Progenitor cell of endocrine pancreas (in vitro differentiated cells): ENCODE measurements at places on chromosomes 16 and 17.

DNA sequence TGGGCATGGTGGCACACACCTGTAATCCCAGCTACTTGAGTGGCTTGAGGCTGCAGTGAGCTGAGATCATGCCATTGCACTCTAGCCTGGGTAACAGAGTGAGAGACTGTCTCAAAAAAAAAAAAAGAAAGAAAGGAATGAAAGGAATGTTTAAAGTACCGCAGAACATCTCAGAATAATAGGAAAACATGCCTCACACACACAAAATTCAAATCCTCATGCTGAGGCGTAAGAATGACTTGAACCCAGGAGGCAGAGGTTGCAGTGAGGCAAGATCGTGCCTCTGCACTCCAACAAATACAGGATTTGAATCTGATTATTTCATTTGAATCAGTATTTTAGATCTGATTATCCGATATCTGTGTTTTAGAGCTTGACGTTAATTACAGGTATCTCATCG is 21.3 kb upstream of the GAA start:
- no peak for DNase-seq

DNA sequence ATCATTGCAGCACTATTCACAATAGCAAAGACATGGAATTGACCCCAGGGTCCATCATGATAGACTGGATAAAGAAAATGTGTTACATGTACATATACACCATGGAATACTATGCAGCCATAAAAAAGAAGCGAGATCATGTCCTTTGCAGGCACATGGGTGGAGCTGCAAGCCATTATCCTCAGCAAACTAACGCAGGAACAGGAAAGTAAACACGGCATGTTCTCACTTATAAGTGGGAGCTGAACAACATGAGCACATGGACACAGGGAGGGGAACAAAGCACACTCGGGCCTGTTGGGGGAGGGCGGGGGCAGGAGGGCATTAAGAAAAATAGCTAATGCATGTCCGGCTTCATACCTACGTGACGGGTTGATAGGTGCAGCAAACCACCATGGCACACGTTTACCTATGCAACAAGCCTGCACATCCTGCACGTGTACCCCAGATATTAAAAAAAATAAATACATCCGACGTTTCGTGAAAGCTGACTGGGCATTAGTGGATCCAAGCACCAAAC is 28.9 kb downstream of the ZNF778 start:
- no peak for DNase-seq

- peak; percentile 77 for DNase-seq
Observed at GRCh38 chr16:58511933-58512815, 3.1 kb upstream of the SETD6 start.

- DNase-seq = no peak
Observed at GRCh38 chr17:58271216-58271931, 9.4 kb downstream of the MPO start.

GRCh38 chr17:62965174-62965685 is 805 bp upstream of the TANC2 start:
- no peak for DNase-seq

- DNase-seq = no peak
Observed at GRCh38 chr17:79324194-79324593, 249.6 kb downstream of the ENGASE start.

DNA sequence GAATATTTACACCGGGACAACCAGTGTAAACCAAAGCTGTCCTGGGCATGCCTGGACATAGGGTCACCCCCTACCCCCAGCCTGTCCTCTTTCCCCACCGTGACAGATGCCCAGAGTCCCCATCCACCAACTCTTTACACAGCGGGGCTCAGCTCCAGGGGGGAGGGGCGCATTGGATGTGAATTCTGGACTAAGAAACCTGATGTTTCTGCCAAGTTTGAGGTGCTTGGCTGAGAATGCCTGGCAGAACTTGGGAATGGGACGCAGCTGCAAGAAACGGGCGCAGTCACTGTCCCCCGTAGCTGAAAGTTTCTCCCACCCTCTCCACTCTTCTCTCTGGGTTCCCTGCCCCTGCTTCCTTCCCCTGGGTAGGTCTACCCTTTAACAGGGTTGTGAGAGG is 68.0 kb upstream of the CDC42EP4 start:
- no peak for DNase-seq
